ENCODE measurements at places on chromosomes 3 and 15.

DNA sequence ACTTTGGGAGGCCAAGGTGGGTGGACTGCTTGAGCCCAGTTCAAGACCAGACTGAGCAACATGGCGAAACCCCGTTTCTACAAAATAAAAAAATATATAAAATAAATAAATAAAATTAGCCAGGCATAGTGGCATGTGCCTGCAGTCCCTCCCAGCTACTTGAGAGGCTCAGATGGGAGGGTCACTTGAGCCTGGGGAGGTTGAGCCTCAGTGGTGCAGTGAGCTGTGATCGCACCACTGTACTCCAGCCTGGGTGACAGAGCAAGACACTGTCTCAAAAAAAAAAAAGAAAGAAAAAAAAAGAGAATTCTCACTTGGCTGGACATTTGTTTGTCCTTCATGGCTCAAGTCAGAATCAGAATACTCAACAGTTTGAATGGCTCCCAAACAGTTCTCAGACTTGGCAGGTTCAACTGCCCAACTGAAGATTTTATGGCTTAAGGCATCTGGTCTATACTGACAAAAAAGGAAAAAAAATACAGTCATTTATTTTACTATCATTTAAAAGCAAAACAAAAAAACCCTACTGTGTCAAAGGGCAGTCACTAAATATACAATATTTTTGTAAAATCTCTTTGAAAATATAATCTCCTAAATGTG lies 106.6 kb downstream of the FBXL22 start:
- DNase-seq, result no peak

GRCh38 chr3:108298056-108298455 lies 1.7 kb downstream of the HHLA2 start:
- DNase-seq, result no peak

- peak; percentile 5 for DNase-seq
Observed at GRCh38 chr3:157436583-157437291, at the start of gene PTX3. TSS of gene PTX3 (plus strand) at chr3:157436850. CDS start at chr3:157436934, 84 bp downstream.

GRCh38 chr3:179473565-179473964 lies 22.3 kb upstream of the GNB4 start:
- DNase-seq, result no peak

DNA sequence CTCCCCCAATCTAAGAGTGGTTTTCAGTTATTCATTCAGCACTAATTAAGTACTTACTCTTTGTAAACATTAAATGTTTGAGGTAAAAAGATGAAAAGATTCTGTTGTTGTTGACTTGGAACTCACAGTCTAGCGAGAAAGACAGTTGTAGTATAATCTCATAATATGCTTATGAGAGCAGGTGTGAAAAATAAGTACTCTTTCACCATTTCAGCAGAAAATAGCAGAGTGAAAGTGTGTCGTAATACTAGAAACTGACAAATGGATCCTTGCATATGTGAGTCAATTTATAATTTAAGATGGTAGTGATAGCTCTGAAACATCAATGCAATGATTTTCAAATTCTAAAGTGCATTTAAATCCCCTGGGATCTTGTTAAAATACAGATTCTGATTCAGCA lies 618.8 kb upstream of the CCDC54 start:
- DNase-seq, result no peak

DNA sequence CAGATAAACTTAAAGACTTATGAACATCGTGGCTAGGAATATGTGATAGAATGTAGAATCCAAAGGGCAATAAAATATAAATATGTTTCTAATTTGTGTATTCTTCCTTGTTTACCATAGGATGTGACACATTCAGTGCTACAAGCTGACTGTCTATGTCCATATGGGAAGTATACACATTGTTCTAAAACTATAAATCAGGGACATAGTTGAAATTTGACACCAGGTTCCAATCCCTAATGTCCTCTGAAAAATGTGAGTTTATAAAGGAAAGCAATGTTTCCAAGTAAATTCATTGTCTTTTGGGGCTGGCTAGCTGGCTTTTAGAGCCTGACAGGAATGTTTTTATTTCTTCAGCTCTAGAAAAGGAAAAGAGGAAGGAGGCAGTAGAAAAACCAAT lies 273.6 kb downstream of the CNTN4 start:
- DNase-seq, result no peak

- DNase-seq, result no peak
Observed at GRCh38 chr15:57920911-57921310, 144.6 kb downstream of the ALDH1A2 start.

DNA sequence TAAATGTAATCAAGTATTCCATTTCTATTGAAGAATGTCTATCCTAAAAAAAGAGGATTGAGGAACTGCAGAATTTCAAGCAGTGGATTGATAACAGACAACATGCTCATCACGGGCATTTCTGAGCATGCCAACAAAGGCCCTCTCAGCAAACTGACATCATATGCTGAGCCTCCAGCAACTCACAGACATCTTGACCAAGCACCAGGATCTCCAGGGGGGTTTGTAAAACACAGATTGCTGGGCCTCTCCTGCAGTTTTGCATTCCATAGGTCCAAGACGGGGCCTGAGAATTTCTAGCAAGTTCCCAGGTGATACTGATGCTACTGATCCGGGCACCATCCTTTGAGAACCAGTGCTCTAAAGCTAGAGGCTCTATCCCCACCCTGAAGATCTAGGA lies 85.0 kb downstream of the FOXP1 start:
- no peak for DNase-seq

GRCh38 chr3:53780806-53781205 lies 65.4 kb downstream of the CHDH start:
- DNase-seq, result no peak

GRCh38 chr3:134357261-134357913 lies 16.9 kb downstream of the AMOTL2 start:
- DNase-seq, result no peak

GRCh38 chr3:38153221-38153620 lies 12.1 kb upstream of the OXSR1 start:
- DNase-seq, result no peak

GRCh38 chr3:51679777-51680176 lies 8.7 kb downstream of the TEX264 start:
- no peak for DNase-seq

DNA sequence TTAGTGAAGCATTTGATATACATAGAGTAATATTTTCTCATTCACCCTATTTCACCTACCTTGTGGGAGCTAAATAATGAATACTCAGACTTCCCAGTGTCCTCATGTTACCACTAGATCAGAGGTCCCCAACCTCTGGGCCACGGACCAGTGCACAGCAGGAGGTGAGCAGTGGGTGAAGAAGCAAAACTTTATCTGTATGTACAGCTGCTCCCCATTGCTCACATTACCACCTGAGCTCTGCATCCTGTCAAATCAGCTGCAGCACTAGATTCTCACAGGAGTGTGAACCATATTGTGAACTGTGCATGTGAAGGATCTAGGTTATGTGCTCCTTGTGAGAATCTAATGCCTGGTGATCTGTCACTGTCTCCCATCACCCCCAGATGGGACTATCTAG lies 79.4 kb downstream of the RETNLB start:
- DNase-seq, result no peak

GRCh38 chr3:106590216-106590615 lies 721.4 kb upstream of the CBLB start:
- no peak for DNase-seq

DNA sequence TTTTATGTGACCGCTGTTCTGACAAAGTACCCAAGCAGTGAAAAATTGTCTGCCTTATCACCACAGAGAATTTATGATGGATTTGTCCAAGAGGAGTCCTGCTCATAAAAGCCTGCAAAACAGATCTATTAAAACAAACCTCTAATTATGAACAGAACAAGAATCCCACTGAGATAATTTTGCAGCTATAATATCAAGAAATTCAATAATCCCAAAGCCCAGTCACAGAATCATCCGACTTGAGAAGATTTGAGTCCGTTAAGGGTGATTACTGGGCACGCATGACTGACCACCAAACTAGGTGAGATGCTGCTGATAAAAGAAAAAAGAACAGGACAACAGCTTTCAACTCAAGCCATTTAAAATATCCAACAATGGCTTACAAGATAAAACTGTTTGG lies 231.0 kb upstream of the WNT5A start:
- DNase-seq, result no peak

DNA sequence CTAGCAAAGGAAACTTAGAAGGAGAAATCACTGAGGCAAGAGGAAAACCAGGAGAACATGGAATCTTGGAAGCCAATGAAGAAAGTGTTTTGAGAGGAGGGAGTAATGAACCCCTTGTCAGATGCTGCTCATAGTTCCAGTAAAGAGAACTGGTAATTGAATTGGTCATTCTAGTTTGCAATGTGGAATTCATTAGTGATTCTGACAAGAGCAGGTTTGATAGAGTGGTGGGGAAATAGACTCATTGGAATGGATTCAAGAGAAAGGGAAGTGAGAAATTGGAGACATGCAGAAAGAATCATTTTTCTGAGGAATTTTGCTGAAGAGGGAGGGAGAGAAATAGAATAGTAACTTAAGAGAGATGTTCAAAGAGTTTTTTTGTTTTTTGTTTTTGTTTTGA lies 21.0 kb downstream of the GLCE start:
- no peak for DNase-seq

DNA sequence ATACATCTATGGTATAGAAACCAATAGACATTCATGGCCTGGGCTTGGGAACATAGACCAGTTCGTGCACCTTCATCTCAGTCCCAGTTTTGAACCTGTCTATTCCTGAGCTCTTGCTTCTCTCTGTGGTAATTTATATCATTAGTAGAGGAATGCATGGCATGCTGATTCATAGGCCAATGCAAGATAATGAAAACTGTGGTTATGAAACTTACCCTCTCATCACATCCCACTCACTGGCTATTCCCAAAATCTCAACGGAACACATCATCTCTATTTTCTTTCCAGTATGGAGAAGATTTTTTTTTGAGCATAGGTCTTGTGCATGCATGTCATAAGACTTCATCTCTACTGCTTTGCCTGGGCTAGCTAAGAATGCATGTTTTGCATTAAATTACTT lies 18.7 kb upstream of the P2RY12 start:
- no peak for DNase-seq

DNA sequence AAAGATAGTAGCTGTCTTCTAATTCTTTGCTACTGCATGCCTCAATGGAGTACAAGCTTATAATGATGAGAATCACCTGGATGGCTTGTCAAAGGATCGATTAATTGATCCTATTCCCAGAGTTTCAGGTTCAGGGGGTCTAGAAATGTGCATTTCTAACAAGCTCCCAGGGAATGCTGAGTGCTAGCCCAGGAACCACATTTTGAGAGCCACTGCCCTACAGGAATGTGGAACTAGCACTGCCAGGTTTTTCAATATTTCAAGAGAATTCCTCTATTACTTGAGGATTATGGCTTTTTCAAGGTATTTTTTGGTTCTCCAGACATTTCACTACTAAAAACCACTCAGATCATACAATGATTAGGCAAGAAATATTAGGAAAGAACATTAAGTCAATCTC lies 52.7 kb downstream of the RARB start:
- no peak for DNase-seq

DNA sequence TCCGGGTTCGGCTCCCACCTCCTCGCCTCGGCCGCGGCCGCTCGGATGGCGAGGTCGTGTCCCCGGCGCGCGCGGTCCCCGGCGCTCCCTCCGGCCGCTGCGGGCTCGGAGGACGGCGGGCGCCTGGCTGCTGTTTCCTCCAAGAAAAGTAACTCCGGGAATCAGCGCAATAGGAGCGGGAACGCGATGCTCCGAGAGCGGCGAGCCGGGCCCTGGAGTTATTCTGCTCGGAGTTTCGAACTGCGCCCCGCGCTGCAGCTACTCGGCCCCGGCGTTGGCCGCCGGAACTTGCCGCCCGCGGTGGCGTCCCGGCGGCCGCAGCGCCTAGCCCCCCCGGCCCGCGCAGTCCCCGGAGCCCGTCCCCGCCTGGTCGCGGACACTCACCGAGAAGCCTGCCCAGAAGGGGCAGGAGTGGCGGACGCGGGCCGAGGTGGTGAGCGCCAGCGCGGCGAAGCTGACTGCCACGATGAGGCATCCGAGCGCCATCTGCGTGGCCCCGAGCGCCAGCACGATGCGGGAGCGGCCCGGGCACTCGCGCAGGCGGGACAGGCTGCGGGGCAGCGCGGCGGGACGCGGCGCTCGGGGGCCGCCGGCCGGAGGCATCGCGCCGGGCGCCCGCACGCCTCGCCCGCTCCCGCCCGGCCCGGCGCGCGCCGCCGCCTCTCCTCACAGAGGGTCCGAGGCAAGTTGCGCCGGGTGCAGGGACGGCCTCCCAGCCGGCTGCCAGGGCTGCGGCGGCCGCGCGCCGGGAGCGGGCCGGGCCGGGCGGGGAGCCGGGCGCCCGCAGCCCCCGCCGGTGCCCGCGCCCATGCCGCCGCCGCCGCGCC lies 251.9 kb downstream of the TJP1 start:
- no peak for DNase-seq

DNA sequence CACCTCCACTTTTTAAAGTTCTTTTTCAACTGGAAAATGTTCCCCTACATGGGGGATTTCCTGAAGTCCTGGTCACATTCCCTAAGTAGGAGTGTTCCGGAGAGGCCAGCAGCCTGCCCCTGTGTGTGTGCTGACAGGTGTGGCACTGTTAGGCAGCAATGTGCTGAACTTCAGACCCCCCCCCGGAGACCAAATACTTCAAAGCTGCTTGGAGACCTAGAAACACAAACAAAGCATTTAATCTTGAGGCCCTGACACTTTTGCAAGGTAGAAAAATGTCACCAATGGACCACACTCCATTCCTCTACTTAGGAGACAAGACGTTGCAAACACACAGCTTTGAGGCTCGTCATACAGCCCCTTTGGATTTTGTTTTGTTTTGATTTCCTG lies 259.6 kb upstream of the CTNNB1 start:
- no peak for DNase-seq

DNA sequence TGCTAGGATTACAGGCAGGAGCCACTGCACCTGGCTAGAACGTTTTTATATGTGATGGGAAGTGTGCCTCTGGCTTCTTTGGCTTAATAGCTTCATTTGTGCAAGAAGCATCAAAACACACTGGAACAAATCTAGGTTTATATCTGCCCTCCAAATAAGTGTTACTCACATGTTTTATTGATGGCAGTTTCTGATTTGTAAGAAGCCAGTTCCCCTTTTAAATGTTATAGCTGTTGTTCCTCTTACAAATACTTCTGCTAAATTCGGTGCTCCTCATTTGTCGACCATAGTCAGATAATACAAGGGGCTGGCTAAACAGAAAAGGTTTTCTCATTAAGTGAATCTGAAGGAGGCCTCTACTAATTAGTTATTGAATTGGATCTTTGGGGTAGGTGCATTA lies 307.1 kb upstream of the SEMA6D start:
- no peak for DNase-seq

GRCh38 chr3:55484191-55484689 lies 2.9 kb downstream of the WNT5A start:
- no peak for DNase-seq

DNA sequence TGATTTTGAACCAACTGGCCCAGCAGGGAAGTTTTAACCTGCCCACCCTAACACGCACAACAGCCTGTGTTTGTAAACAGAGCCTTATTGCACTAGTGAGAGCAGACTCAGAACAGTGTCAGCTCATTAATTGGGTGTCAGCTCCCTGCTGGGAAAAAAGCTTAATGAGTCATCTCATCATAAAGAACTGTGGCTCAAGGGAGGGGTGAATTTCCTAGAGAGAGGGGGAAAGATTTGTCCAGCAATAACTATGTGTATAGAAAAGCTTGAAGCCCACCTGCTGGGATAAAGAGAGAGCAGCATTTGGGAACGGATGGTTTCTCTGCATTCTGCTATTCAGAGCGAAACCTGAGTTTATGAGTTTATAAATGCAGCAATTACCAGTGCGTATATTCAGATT lies 48.9 kb upstream of the GMNC start:
- no peak for DNase-seq

Measured in CD4-positive, alpha-beta T cell treated with Interleukin-17A for 1 hour (primary cell).